Brain microvascular endothelial cell (primary cell): ENCODE measurements at places on chromosomes 2 and 18.

- no peak for DNase-seq
These were observed 87.8 kb downstream of the GBX2 start for GRCh38 chr2:236080412-236080811.

DNA sequence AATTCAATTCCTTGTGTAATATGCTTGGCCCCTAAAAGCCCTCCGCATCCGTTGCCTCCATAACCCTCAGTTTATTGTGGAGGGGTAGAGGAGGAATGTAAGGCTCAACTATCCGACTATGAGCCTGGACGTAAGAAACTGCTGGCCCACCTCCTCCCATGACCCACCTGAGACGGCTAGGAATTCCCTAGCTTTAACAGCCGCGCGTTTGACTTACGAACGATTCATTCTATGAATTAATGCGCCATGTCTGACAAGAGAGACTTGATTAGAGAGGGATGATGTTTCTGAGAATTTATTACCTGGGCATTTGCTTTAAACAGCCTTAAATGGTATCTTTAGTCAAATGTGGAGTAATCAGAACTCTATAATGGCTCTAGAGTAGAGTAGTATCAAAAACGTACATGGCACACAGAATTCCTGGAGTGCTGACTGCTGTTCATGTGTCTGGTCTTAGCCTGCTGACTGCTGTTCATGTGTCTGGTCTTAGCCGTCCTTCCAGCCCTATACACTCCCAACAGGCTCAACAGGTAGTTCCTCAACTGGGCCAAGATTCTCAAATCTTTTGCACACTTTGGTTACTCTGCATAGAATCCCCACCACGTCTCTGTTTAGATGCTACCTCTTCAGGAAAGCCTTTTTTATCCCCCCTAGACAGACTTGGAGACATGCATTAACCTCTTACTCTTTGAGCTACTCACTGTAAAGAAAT, 899 bp upstream of the GFPT1 start:
- no peak for DNase-seq

- DNase-seq, result no peak
These were observed 3.7 kb downstream of the ALPG start for GRCh38 chr2:232410238-232410900.

DNA sequence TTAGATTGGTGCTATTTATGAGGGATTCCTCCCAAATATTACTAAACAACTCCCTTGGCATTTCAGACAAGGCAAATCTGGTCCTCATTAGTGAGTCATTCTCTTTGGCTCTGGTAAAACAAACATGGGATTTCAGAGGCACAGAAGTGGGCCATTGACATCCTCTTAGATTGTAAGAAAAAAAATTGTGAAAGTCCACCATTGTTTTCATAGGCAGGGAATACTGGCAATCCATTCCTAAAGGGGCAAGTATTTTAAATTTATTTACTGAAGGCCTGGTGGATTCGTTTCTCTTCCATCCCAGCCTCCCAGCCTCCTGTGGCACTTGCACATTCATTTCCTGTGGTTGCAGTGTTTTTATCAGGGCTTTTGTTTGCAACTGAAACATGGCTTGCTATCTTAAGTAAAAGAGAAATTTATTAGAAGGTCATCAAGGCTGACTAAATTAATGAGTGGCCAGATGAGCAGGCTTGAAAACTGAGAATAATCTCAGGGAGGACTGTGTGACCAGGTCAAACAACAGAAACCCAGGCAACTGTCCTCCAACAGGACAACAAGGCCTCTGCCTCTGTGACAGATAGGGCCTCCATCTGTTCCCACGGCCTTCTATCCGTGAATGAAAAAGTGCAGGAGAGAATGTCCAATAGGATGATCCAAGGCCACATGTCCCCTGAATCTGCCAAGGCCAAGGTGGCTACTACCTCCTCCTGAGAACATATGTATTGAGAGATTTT, 23.1 kb upstream of the TNFAIP6 start:
- peak; percentile 70 for DNase-seq

GRCh38 chr2:20766798-20767644, 55.9 kb downstream of the LDAH start:
- no peak for DNase-seq

- no peak for DNase-seq
These were observed 80.8 kb downstream of the INPP5D start for GRCh38 chr2:233140978-233141377.

- no peak for DNase-seq
These were observed 6.7 kb downstream of the DLX1 start for GRCh38 chr2:172091761-172092566.

DNA sequence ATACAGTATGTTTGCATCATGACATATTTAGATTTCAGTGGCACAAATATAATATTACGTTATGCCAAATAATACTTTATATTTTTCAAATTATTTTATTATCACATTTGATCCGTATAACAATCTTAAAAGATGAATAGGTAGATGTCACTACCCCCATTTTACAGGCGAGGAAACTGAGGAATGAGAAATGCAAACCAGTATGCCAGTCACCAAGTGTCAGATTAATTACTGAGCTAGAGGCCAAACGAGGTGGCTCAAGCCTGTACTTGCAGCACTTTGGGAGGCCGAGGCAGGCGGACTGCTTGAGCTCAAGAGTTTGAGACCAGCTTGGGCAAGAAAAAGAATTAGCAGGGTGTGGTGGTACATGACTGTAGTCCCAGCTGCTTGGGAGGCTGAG, 17.4 kb upstream of the YES1 start:
- no peak for DNase-seq

- no peak for DNase-seq
These were observed 51.7 kb downstream of the TGOLN2 start for GRCh38 chr2:85275984-85276540.

GRCh38 chr2:225041851-225042799, at the start of gene DOCK10:
Gene DOCK10, minus strand, starts transcription at chr2:225042468. Its CDS starts 94 bp downstream, at chr2:225042374.
- DNase-seq, result peak; percentile 42

DNA sequence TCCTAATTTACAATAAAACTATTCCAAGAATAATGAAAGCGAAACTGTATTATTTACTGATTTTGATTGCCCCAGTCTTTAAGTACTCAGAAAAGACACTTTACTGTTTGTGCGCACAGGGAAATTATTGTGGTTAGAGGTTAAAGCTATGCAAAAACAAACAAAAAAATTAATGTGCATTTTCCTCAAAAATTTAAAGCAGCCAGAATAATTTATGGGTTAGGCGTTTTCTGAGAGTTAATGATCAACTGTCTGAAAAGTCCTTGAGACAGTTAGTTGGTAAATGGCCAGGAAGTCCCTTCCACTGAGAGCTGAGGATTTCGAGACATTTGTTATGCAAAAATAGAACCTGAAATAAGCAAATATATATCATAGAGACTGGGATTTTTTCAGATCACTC, 143.3 kb downstream of the IRS1 start:
- no peak for DNase-seq

- DNase-seq, result no peak
These were observed 172.4 kb downstream of the LRATD1 start for GRCh38 chr2:14804902-14805301.

- DNase-seq, result no peak
These were observed 4.5 kb downstream of the SLC14A2 start for GRCh38 chr18:45619826-45620201.

DNA sequence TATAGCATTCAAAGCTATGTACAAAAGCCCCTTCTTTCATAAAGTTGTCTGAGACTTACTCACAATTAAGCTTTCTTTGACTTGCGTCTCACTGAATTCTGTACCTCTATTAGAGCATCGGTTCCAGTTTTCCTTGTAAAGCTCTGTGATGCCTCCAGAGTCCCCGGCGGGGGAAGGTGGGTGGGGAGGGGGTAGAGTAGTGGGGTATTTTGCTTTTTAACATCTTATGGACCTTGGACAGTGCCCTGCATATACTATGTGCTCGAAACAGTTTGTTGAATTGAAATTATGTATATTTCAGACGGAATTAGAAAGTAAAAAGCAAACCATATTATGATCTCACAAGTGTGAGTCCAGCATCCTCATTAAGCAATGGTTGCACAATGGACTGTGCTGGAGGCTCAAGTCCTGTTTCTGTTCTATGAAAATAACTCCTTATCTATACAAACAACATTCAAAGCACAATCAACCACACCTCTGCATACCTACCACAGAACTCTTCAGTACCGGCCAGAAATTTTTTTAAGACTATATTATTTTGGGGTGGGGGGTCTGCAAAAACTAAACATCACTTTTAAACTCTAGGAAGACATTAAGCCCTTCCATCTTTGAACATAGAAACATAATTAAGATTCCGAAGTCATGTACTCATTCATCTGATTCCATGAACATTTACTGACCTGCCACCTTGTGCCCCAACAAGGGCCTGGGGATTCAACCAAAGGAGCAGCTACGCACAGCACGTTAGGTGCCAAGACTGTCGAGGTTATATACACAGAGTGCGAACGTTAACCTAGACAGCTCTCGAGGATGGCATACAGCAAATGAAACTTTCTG, 908 bp downstream of the STAT1 start:
- DNase-seq, result no peak

- no peak for DNase-seq
These were observed 602 bp upstream of the ADAM17 start for GRCh38 chr2:9556121-9556743.

DNA sequence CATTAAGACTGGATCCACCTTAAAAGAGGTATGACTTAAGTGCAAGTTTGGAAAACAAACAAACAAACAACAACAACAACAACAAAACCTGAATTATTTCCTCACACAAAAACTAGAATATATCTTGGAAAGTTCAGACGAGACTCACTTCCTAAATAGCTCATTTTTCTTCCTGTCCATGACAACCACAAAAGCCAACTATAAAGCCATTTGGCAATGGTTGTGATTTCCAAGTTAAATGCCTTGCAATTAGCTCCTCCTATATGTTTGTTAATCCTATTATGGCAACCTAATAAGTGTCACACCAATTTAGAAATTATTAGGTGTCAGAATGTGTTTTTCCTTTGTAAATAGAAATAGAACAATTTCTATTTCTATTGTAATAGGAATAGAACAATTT, 91.6 kb upstream of the ARL5A start:
- no peak for DNase-seq

GRCh38 chr2:81194176-81194575, 889.6 kb upstream of the LRRTM1 start:
- DNase-seq, result no peak

GRCh38 chr2:70570041-70570661, 16.5 kb upstream of the TGFA start:
- DNase-seq, result no peak

- no peak for DNase-seq
These were observed 13.9 kb upstream of the SMCHD1 start for GRCh38 chr18:2641638-2642037.

- DNase-seq, result peak; percentile 98
These were observed 86.6 kb downstream of the ITGB1BP1 start for GRCh38 chr2:9336576-9337314.

DNA sequence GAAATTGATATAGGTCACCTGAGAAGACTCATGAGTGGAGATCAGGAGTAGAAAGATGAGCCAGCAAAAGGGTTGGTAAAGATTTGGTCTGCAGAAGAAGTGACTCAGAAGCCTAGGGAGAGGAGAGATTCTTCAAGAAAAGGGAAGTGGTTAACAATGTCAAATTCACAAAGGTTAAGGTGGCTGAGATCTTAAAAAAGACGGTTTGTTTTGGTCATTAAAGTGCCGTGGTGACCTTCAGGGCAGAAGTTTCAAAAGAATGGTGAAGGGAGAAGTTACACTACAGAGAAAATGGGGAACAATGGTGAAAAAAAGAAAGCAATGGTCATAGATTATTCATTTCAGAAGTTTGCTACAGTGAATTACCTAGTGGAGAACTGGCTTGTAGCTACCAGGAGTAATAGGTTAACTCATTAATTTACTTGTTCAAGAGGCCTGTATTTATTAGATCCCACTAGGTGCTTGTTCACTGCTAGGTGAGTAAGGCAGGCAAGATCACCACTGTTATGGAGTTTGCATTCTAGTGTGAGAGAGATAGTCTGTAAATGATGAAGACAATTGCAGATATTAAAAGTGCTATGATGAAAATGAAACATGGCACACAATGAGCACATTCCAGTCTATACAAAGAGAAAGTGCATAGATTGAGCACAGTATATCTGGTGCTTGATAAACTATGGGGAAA, 43.0 kb downstream of the FBXO48 start:
- DNase-seq, result no peak

- DNase-seq, result no peak
These were observed 535.9 kb downstream of the XIRP2 start for GRCh38 chr2:167424221-167424620.

DNA sequence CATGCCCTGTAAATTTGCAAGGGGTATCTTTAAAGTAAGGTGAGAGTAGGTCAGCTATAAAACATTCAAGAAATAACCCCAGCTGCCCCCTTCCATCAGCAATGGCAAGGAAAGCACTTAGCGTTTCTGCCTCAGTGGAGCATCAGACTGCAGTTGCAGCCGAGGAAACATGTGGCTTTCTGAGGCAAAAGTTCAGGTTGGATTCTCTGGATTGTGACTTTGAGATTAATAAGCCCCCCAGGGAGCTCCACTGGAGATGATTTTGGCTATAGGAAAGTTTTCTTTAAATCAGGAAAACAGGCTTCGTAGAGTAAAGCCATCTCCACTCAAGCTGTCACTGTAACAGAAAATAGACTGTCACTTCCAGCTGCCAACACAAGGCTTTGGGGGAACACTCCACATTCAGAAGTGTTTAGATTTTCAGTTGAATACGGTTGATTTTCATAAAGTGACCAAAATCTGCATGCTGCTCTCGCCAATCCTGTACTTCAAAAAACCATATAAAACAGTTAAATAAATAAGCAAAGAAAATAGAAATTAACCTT, 15.3 kb upstream of the RIT2 start:
- no peak for DNase-seq

- no peak for DNase-seq
These were observed 187.9 kb downstream of the VAPA start for GRCh38 chr18:10101729-10102128.

- no peak for DNase-seq
These were observed 24.3 kb downstream of the MRPS9 start for GRCh38 chr2:105062158-105062557.

- DNase-seq, result no peak
These were observed 20.6 kb downstream of the USP37 start for GRCh38 chr2:218547511-218547910.

DNA sequence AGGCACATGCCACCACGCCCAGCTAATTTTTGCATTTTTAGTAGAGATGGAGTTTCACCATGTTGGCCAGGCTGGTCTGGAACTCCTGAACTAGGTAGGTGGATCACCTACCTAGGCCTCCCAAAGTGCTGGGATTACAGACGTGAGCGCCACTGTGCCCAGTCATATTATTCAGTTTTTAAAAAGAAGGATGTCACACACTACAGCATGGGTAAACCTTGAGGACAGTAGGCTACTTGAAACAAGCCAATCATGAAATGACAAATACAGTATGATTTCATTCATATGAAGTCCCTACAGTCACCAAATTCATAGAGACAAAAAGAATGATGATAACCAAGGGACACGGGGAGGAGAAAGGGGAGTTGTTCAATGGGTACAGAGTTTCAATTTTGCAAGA, 31.1 kb upstream of the ARHGEF4 start:
- DNase-seq, result no peak

- DNase-seq, result no peak
These were observed 434.0 kb upstream of the SPHKAP start for GRCh38 chr2:228615496-228615895.

GRCh38 chr2:10305254-10305635, 2.5 kb downstream of the HPCAL1 start:
- no peak for DNase-seq

- no peak for DNase-seq
These were observed 63.2 kb downstream of the LONRF2 start for GRCh38 chr2:100259106-100259505.
